ENCODE measurements at places on chromosomes 2 and 18.

- DNase-seq = no peak
These were observed 50.1 kb downstream of the MAP2 start for GRCh38 chr2:209473930-209474419.

DNA sequence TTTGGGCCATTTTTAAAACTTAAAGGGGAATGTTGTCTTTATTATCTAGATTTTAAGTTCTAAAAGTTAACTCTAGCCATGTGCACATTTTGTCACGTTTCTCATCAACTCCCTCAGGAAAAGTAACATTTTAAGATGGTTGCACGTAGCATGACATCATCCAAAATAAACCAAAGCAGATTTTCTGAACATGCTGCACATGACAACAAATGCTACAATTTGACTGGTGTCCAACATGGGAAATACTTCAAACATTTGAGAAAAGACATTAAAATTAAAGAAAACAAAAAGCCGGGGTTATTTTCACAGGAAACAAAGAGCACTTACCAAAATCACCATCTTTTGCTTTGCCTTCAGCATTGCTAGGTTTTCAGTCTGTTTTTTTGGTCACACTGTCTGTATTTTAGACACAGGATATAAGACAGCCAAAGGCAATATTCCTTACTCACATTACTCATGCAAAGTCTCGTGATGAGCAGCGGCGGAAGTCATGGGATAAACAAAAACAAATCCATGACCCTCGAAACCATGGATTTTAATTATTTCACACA lies 51.3 kb upstream of the RND3 start:
- no peak for DNase-seq

DNA sequence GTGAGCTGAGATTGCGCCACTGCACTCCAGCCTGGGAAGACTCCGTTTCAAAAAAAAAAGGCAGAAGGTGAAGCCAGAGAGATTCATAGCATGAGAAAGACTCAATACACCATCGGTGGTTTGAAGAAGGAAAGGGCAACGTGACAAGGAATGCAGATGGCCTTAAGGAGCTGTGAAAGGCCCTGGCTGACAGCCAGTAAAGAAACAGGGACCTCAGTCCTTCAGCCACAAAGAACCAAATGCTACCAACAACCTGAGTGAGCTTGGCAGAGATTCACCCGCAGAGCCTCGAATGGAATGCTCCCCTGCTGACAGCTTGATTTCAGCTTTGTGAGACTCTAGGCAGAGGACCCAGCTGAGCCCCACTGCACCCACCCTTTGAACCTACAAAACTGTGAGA lies 154.9 kb upstream of the NDUFV2 start:
- DNase-seq = no peak

GRCh38 chr18:1914489-1914888 lies 656.8 kb downstream of the METTL4 start:
- DNase-seq = no peak

DNA sequence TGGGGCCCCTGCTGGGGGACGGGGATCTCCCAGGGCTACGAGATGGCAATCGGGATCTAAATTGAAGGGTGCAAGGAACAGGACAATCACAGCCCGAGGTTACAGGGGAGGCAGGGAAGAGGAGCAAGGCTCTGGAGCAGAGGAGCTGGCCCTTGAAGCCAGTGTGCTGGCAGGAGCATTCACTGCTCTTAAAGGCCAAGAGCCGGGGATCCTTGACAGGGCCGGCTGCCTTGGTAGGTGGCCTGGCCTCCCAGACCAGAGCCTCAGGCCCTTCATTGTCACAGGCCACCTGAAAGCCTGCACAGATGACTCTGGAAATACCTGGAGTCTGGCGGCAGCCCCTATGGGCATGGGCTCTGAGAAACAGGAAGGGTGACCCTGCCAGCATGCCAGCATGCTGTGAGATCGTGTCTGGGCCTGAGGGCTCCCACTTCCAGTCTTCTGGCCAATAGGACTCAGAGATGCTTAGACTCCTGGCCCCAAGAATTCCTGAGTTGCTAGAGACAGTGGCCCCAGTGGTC lies 38.7 kb downstream of the PDIA6 start:
- no peak for DNase-seq

- DNase-seq = no peak
These were observed 159.4 kb downstream of the RBM43 start for GRCh38 chr2:151102226-151102625.

DNA sequence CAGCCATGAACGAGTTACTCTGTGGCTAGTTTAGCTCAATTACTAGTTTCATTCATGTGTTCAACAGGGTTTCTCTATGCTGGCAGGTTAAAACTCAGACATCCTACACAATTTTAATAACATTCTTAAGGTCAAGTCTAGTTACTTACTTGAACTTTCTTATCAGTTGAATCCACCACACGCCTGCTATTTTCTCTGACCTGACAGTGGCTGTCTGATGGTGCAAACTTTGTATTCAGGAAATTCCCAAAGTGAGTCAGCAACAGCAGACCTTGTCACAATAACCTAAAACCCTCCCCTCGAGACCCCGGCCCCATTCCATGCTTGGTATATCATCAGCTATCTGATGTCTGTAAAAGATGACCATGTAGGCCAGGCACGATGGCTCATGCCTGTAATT lies 20.8 kb upstream of the CIDEA start:
- DNase-seq = no peak

DNA sequence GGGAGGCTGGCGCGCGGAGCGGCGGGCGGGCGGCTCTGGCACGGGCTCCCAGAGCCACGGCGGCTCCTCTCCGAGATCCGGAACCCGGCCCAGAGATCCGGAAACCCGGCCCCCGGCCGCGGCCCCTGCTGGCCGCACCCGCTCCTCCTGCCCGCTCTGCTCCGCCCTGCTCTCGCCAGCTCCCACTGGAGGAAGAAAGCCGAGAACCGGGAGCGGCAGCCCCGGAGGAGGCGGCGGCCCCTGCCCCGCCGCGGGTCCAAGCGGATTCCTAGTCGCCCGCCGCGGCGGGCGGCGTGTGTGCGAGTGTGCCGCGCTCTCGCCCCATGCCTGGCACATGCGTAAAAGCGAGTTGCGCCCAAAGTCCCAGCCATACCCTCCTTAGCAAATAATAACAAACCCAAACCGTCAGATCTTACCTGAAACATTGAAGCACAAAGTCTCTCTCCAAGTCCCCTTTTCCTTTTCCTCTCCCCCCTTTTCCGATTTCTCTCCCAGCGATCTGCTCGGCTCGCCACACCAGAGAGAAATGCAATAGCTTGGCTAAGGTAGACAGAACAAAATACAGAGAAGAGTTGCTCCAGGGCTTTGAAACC lies 108.7 kb upstream of the KCTD1 start:
- peak; percentile 28 for DNase-seq

DNA sequence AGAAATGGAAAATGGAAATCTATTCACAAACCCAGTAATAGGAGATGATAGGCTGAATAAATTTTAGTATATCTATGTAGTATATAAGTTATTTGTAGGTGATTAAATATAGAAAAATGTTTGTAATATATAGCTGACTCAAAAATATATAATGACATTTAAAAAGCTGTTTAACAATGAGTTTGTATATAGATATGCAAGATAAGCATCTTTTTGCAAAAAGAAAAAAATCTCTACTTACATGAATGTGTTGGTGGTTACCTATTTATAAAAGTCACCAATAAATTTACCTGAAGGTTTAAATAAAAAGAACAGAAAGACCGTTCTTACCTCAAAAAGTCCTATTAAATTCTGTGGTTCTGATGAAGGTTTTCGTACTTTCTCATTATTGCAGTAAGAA lies 71.3 kb downstream of the LRPPRC start:
- no peak for DNase-seq

DNA sequence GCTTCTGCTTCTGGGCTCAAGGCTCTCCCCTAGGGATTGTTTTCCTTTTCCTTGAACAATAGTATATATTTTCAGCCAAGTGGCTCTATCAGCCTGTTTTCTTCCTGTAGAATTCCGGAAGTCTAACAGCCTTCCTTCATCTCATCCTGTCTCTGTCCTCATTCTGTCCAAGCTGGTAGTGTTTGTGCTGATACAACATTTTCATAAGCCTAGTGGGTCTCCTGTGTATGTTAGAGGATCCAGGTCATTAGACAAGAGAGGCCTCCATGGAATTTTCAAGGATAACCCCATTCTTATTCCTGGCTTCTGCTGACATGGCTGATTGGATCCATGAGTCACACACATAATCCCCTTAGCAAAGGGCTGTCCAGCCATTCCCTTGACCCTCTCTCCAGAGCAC lies 467.6 kb downstream of the PTPRM start:
- no peak for DNase-seq

GRCh38 chr2:203790134-203790852 lies 77.3 kb upstream of the CTLA4 start:
- DNase-seq = no peak

DNA sequence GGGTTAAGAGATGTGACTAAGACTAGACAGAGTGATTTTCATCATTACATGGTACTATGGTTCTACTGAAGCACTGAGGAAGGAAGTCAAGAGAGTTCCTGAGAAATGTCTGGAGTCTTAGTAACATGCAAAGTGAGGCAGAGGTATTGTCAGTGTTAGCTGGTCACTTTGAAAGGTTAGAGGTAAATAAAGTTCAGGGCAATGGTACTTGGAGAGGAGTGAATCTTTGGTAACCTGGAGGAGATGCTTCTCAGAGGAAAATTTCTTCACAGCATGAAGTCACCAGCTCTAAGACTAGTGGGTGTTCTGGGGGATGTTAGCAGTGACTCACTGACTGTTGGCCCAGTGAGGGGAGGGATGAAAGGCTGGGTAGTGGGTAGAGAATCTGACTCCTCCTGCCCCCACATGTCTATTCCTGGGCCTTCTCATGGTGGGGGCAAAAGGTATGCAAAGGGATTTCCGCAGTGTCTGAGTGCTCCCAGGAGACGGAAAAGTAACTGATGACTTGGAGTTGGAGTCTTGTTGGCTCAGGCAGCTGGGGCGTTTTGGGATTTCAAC lies 23.3 kb upstream of the IL1RN start:
- no peak for DNase-seq

GRCh38 chr2:179403624-179404023 lies 139.0 kb upstream of the SESTD1 start:
- DNase-seq = no peak

GRCh38 chr2:234827096-234827860 lies 124.5 kb upstream of the SH3BP4 start:
- DNase-seq = no peak

- DNase-seq = no peak
These were observed 24.7 kb upstream of the SERPINB5 start for GRCh38 chr18:63451799-63452660.

- peak; percentile 78 for DNase-seq
These were observed 2.8 kb downstream of the CYTIP start for GRCh38 chr2:157441072-157441454.

- DNase-seq = no peak
These were observed 93.1 kb downstream of the ZFP36L2 start for GRCh38 chr2:43133336-43133707.

GRCh38 chr2:233084488-233084887 lies 24.3 kb downstream of the INPP5D start:
- peak; percentile 53 for DNase-seq

DNA sequence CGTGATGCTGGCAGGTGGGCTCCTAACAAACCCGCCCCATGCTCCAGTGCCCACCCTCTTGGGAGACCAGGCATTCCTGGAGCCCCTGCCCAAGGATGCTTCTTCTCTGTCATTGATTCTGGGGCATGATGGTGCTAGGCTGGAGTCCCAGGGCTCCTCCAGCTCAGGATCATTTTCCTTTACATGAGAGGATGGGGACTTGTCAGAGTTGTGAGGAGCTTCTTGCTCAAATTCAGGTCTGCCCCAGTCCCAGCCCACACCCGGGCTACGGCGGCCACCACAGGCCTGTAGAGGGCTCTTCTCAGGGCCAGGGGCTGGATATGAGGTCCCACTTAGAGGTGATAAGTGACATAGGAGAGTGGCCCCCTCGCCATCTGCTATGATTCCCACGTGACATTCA lies 141.1 kb upstream of the COPS8 start:
- no peak for DNase-seq

DNA sequence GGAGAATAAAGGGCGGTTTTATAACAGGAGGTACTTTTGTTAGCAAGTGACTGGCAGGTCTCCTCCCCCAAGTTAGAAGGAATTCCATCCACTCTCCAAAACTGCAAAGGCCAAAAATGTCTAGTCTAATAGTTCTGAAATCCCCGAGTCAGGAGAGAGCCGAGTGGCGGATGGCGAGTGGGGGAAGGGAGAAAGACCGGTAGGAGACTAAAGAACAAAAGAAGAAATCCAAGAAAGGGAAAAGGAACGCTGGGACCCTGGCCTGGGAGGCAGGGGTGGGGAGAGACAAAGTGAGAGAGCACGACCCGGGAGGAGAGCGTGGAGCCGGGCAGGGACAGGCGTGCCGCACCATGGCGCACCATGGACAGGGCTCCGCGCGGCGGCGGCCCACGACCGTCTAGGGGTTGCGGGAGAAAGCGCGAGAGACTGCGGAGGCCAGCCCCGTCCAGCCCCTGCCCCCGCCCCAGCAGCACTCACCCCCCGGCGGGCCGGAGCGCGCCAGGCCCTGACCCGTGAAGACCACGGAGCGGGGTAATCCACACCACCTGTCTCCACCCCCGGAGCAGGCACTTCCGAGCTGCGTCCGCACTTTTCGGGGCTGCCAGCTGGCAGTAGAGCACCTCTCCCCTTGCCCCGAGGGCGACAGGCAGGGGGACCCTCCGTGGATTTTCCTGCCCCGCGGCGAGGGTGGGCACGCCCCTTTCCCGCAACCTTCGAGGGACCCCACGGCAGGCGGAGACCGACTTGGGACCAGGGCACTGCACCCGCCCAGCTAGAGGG lies 1.6 kb downstream of the CDH2 start:
- no peak for DNase-seq

DNA sequence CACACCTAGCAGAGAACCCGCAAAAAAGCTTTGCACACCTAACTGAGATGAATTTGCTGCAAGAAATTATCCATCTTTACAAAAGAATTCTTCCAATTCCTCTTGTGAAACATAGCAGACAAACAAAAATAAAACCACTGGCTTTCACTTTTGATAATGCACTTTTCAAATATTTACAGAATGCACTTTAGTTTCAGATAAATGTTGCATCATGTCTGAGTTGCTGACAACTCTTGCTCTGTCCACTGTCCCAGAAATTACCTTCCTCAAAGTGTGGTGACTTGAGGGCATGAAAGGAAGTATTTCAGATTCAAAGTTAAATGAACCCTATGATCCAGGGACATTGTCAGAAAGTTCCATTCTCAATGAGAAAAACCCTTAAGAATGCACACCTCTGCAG lies 256.2 kb upstream of the PARD3B start:
- DNase-seq = no peak

GRCh38 chr18:45521136-45521535 lies 94.1 kb upstream of the SLC14A2 start:
- no peak for DNase-seq

GRCh38 chr2:644871-645270 lies 32.3 kb downstream of the TMEM18 start:
- DNase-seq = no peak

Data from B cell (primary cell).